ENCODE measurements at places on chromosomes 2 and 18.

GRCh38 chr2:241890524-241891235 lies 21.2 kb downstream of the RTP5 start:
- DNase-seq = no peak

DNA sequence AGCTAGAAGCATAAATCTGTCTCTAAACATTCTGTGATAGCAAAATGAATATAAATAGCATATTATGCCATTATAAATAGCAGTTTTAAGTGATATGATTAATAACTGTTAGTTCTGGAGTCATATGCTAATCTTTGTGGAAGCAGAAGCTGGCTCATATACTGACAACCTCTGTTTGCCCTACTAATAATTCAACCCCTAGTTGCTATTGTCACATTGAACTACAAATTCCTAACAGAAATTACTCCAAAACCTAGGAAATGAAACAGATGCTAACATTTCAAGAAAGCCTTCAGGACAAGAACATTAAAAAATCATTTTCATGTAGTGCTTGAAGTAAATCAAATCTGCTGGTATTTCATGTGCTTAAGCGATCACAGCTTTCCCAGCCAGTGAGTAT lies 28.2 kb downstream of the CALCRL start:
- no peak for DNase-seq

DNA sequence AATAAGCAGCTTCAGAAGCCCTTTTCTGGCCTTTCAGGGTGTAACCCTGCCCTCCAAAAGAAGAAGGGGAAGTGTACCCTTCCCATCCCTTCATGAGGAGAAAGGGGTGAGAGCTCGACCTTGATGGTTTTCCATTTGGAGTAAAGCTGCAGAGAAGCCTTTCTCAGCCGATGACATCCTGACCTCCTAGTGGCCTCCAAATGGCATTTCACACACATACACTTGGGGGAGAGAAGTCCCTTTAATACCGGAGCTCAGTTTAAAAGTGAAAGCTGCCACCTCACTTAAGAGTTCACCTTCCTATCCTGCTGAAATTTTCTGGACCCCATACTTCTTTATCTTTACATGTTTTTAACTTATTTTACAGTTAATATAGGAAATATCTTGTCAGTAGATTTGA lies 716.7 kb downstream of the DCDC2C start:
- no peak for DNase-seq

GRCh38 chr2:159904959-159905305 lies 106.9 kb upstream of the CD302 start:
- no peak for DNase-seq

DNA sequence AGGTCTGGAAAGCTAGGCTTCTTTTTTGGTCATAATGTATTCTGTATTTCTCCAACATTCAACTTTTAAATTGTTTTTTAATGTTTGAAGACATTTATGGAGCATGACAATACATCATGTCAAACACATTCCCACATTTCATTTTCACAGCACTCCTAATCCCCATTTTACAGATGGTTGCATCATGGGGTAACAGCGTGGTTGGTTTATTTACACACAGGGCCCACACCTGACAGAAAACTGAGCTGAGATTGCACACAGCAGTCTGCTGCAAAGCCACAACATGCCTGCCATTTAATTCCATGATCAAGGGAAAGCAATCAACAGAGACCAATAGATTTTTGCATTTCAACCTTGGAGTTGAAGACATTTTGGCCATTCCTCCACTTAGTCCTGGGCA lies 335.7 kb upstream of the MGAT5 start:
- DNase-seq = no peak

DNA sequence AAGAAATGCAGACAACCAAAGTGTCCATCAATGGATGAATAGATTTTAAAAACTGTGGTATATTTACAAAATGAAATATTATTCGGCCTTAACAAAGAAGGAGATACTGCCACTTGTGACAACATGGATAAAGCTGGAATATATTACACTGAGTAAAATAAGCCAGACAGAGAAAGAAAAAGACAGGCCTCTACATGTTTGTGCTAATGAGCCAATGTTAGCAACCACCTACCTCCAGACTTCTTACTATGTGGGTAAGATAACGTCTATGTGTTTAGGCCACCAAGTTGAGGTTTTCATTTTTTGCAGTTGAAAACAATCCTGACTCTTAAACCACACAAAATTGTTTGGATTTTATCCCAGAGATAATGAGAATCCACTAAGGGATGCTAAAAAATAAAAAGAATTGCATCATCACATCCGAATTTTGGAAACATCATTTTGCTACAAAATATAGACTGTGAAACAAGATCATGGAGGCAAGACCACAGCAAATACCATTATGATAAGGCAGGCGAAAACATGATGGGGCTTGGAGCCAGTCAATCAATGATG lies 47.0 kb downstream of the EVA1A start:
- no peak for DNase-seq

DNA sequence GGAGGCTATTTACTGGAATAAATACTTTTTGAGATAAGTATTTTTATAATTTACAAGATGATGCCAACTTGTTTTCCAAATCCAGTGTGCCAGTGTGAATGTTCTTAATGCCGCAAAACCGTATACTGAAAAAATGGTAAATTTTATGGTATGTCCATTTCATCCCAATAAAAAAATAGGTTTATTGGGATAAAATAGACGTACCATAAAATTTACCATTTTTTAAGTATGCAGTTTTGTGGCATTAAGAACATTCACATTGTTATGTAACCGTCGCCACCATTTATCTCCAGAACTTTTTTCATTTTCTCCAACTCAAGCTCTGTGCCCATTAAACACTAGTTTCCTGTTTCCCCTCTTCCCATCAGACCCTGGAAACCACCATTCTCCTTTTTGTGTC lies 167.9 kb downstream of the PARD3B start:
- DNase-seq = no peak

DNA sequence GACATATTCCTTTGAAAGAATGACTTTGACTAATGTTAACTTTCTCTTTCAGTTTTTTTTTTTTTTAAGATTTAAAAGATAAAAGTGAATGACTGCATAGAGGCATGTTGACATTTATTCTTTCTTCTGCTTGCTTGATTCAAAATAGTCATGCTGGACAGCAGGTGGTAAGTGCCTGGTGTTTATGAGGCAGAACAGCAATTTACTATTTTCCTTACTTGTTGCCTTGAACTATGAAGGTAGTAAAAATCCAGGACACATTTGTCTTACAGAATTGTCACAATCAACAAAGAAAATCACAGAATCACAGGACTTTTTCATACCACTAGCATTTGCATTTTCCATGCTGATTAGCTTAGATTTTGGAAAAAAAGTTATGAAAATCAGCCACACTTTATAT lies 388.3 kb downstream of the CTNNA2 start:
- no peak for DNase-seq

- DNase-seq = no peak
Observed at GRCh38 chr2:100935372-100935752, 66.7 kb upstream of the RPL31 start.

GRCh38 chr2:237672731-237673129 lies 45.3 kb downstream of the LRRFIP1 start:
- DNase-seq = no peak

DNA sequence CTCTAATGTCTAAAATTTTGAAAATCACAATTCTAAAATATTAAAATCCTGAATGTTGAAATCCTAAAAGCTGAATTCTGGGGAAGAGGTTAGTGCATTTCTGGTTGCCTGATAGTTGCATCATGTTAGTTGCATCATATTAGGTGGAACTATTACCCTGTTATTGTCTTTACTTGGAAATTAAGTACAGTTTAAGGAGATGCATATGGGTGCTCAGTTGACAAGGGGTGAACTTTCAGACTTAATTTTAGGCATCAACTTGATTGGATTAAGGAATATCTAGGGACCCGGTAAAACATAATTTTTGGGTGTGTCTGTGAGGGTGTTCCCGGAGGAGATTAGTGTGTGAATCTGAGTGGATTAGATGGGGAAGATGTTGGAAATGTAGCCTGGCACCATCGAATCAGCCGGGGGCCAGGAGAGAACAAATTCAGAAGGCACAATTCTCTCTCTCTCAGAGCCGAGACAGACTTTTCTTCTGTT lies 409.8 kb downstream of the PLCL1 start:
- no peak for DNase-seq

DNA sequence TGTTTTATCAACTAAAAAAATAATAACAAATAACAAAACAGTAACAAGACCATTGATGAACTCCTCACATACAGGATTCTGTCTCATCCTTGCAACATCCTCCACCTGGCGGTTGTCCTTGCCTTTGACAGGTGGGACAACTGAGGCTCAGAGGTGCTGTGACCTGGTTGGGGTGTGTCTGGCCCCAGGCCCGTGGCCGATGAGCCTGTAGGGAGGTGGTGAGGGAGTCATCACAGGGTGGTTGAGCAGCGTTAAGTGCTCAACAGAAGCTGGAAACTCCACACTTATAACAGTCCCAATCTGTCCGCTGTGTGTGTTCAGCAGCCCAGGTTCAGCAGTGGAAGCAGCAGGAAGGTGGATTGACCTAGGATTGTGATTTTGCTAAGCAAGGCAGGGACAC lies 131.6 kb upstream of the RAB12 start:
- DNase-seq = no peak

DNA sequence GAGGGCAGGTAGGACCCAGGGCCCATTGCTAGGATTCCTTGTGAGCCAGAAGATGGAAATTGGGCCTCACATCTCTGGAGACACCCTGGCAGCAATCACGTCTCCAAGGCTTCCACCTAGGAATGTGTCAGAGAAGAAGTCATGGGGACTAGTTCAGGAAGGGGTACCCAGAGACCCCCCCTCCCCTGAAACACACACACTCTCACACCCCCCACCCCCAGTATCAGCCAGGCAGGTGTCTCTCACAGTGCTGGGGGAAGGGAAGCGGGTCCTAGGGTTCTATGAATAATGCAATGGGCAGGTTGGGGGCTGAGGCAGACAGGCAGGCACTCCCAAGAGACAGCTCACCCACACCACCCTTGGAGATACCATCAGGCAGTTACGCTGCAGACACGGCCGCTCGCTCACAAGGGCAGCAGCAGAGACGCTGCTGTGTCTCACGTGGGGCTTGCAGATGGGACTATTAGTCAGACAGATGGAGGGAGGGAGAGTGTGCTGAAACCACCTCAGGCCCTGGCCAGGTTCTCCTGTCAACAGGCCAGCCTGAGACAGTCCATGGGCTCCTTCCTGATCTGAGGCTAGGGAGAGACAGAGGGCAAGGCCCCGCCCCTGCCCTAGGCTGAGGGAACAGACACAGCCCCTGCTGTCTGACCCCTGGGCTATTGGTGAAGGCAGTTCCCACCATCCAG lies 134.6 kb downstream of the CYP26B1 start:
- no peak for DNase-seq

DNA sequence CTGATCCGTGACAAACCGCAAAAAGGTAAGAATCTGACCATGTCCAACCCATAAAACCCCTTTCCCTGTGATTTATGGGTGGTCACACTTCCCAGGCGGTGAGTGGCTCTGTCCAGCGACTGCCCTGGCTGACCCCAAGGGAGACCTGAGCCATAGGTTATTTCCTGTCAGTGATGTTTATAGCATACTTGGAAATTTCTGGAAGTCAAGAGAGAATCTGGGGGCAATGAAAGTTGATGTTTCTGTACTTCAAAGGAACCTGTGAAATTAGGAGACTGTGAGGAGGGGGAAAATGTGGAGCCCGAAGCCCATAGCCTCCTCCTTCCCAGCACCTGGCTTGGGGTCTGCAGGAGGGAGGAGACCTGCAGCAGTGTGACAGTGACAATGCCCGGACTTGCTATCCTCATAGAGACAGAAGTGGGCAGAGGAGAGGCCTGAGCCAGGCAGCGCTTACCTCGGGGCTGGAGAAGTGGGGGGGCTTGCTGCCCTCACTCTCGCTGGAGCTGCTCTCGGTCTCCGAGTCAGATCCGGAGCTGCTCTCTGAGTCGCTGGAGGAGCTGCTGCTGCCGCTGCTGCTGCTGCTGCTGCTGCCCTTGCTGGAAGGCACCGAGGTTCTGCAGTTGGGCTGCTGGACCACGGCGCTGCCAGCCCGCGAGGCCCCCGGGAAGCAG lies 111.3 kb upstream of the REV1 start:
- no peak for DNase-seq

- no peak for DNase-seq
Observed at GRCh38 chr2:234623521-234623991, 126.7 kb upstream of the ARL4C start.

DNA sequence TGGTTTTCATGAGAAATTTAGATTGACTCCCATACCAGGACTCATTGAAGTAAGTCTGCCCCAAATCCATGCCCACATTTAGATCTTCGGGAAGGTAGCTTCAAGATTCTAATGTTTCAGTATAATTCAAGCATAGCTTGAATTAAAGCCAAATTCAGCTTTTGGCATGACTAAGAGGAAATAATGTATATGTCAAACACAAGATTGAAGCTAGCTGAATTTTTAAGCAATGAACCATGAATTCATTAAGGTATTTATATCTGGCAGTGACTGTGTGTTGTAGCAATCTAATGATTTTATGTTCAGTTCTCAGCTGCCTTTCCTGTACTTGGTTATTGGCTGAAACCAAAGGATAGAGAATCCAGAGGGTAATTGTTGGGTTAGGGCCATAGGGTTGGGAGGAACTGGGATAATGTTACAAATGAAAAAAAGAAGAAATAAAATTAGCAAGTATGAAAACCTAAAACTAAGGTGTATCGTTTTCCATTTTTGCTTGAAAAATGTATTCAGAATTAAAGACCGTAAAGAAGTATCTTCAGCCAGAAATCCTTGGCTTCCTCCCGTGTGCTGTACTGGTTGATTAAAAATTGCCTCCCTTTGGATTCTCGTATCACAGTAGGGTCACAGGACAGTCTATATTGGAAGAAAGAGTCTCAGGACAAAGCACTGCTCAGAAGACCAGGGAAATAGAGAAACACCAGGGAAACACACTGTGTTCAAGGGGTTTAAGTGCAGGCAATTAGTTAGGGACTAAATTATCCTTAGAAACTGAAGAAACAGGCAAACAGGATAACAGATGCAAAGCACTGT lies 119.0 kb upstream of the FN1 start:
- DNase-seq = no peak

DNA sequence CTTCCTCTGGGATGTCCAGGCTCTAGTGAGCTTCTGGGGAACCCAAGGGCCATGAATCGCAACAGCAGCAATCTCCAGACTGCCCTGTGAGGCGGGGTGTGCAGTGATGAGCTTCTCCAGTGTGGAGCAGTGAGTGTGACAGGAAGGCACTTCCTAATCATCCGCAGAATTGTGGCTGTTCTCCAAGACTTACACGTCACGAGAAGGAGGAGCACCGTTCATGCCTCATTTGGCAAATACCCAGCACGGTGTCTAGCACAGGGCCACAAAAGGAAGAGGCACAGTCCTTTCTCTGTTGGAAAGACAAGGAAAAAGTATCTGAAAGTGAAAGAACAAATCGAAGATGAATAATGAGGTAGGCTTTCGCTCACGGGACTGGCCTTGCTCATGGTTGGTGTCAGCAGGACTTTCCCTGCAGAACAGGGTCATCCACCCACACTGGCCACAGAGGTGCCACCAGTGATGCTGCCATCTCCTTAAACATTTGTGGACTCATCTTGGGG lies 125.1 kb upstream of the HAAO start:
- peak; percentile 26 for DNase-seq

- no peak for DNase-seq
Observed at GRCh38 chr2:42566025-42566424, 2.4 kb upstream of the MTA3 start.

All from activated naive CD8-positive, alpha-beta T cell treated with anti-CD3 and anti-CD28 coated beads, Interleukin-2, amount 50 U/mL, for 24 hours (primary cell).